Esophagus muscularis mucosa (tissue), 4 donors: ENCODE measurements at places on chromosomes 1 and 21. TPM values are rescaled to one million over a fixed set of nuclear protein-coding genes. Genes with fewer than 3 reads are reported as not detected.

CYP4Z1 gene
- total RNA-seq: 1.1 TPM

GRCh38 chr1:19655718-19656080 lies 9.0 kb upstream of the HTR6 start:
- peaks cover 51% of the 10 kb centered on the region for H3K36me3 ChIP-seq
- H3K27ac ChIP-seq: peak overlapping the region; percentile 97
- no peak overlapping the region for H3K4me3 ChIP-seq
- DNase-seq: no peak
- H3K27me3 ChIP-seq: no peaks in the 10 kb centered on the region

CD34 gene
- 86.0 TPM for total RNA-seq

GRCh38 chr1:244789731-244790130 lies 45.7 kb upstream of the COX20 start:
- no peaks in the 10 kb centered on the region for H3K27me3 ChIP-seq
- H3K27ac ChIP-seq: no peak overlapping the region
- H3K36me3 ChIP-seq: no peaks in the 10 kb centered on the region
- DNase-seq: no peak
- H3K4me1 ChIP-seq: peaks cover 5% of the 10 kb centered on the region
- no peak overlapping the region for H3K4me3 ChIP-seq
